ENCODE measurements at places on chromosomes 4 and X. TPM values are rescaled to one million over a fixed set of nuclear protein-coding genes. Genes with fewer than 3 reads are reported as not detected.

Gene KIT
- total RNA-seq: 0.20 TPM

Gene RAI2
- 0.64 TPM for total RNA-seq

Gene MYL5
- 17.1 TPM for total RNA-seq

Gene GATB
- total RNA-seq: 27.0 TPM

DNA sequence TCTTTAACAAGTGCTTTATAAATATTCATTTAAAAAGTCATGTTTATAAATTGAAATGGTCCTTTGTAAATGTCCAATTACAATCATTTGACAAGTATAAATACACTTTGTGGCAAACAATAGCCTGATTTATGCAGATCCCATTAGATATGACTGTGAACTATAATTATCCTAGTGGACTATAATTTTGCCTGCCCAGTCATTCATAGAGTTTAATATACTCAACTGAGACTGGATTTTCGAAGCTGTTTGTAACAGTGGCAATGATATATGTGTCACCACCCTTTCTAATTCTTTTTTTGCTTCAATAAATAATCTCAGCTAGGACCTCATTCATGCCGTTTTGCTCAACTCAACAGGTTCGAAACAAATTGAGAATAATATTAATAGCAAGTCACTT is 732.0 kb downstream of the PCDH18 start:
- H3K27ac ChIP-seq: no peak overlapping the region
- H3K27me3 ChIP-seq: no peaks in the 10 kb centered on the region
- DNase-seq: no peak
- H3K4me3 ChIP-seq: no peak overlapping the region

DNA sequence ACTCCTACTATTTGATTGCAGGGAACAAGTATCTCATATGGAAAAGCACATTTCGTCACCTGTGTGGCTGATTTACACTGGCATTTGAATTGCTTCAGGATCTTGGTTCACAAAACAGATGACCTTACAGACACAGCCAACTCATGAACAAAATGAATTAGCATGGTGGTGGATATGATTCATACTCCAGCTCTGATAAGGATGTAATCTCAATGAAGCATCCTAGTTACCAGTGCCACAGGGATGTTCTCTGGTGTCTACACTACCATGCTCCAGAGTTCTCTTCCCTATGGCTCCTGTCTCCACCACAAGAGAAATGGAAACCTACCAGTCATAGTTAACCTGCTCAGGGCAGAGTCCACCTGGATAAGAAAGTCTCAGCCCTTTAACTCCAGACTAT is 40.7 kb downstream of the TEC start:
- no peak overlapping the region for H3K27ac ChIP-seq
- no peak for DNase-seq
- H3K4me3 ChIP-seq: no peak overlapping the region
- no peaks in the 10 kb centered on the region for H3K36me3 ChIP-seq
- no peaks in the 10 kb centered on the region for H3K27me3 ChIP-seq

DNA sequence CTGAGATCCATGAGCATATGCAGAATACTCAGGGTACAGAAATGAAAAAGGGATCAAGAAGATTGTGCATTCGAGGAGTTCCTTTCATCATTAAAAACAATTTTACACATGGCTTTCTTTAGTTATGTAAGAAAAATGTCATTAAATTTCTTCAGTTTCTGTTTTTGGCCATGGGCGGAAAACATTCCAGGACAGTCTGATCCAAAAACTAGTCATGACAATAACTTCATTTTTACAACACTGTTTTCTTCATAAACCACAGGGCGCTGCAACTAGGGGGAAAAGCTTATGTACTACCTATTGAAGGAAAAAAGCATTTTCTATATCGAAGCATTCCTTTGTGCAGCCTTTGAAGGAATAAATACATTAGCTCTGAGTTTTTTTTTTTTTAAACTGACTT is 28.2 kb downstream of the IL13RA1 start:
- no peaks in the 10 kb centered on the region for H3K27me3 ChIP-seq
- no peak overlapping the region for H3K27ac ChIP-seq
- no peak for DNase-seq
- no peaks in the 10 kb centered on the region for H3K36me3 ChIP-seq
- H3K4me1 ChIP-seq: no peaks in the 10 kb centered on the region

GRCh38 chr4:89301902-89302301 is 5.7 kb downstream of the GPRIN3 start:
- no peak for DNase-seq
- no peak overlapping the region for H3K27ac ChIP-seq
- H3K4me3 ChIP-seq: no peak overlapping the region
- peaks cover 78% of the 10 kb centered on the region for H3K4me1 ChIP-seq

DNA sequence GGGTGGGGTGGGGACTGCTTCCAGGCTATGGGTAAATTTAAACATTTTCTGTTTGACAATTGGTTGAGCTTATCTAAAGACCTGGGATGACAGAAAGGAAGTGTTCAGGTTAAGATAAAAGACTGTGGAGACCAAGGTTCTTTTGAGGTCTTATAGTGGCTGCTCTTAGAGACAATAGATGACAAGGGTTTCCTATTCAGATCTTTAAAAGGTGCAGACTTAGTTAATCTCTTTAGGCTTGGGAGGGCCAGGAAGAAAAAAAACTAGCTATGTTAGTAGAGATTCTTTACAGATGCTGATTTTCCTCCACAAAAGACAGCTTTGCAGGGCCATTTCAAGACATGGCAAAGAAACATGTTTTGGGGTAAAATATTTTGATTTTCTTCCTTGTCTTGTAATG is 972.5 kb downstream of the CCSER1 start:
- H3K4me1 ChIP-seq: no peaks in the 10 kb centered on the region
- no peaks in the 10 kb centered on the region for H3K36me3 ChIP-seq
- H3K27me3 ChIP-seq: no peaks in the 10 kb centered on the region

- H3K27ac ChIP-seq: no peak overlapping the region
- H3K27me3 ChIP-seq: no peaks in the 10 kb centered on the region
- H3K36me3 ChIP-seq: no peaks in the 10 kb centered on the region
- DNase-seq: peak; percentile 46
These were observed 116.7 kb upstream of the TMEM164 start for GRCh38 chrX:109886122-109886761.

DNA sequence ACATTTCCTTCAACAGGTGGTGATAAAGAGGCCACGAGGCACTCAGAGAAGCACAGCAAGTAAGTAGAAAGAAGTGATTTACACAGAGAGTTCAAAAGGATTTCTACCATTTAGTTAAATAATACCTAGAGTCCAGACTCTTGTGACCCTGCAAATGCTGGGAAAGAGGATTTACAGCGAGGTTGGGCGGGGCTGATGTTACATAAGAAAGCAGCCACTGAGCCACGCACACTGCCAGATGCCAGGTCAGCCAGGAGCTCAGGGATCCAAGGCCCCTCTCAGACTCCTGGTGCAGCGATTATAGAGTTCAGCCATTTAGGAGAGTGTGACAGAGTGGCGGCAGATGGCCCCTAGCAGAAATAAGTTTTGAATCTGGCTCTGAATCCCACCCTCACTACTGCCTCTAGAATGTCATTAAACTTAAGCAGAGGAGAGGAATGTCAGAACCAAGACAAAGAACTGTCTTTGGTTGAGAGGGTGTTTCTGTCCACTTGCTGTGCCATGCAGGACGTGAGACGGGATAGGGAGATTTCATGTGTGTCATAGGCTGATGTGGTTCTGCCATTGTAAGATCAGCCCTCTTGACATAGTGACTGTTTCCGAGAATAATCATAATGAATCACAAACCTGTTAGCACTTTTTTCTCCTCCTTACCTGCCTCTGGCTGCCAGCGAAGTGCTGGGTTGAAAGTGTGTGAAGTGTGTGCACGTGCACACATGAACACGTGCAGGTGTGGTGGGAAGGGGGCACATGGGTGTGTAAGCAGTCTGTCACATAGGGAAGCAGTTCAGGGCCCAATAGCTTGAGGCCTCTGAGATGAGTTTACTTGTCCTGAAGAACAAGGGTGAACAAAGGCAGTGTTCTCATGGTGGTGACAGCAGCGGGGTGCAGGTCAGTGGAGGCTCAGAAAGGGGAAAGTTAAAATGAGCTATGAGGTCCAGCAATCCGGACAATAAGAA is 50.1 kb downstream of the MFAP3L start:
- no peaks in the 10 kb centered on the region for H3K4me1 ChIP-seq
- H3K4me3 ChIP-seq: no peak overlapping the region
- H3K36me3 ChIP-seq: no peaks in the 10 kb centered on the region
- no peak for DNase-seq

- H3K36me3 ChIP-seq: no peaks in the 10 kb centered on the region
- no peaks in the 10 kb centered on the region for H3K4me1 ChIP-seq
- no peak for DNase-seq
- H3K27ac ChIP-seq: no peak overlapping the region
- H3K27me3 ChIP-seq: no peaks in the 10 kb centered on the region
These were observed 35.4 kb upstream of the CDKL5 start for GRCh38 chrX:18389966-18390365.

DNA sequence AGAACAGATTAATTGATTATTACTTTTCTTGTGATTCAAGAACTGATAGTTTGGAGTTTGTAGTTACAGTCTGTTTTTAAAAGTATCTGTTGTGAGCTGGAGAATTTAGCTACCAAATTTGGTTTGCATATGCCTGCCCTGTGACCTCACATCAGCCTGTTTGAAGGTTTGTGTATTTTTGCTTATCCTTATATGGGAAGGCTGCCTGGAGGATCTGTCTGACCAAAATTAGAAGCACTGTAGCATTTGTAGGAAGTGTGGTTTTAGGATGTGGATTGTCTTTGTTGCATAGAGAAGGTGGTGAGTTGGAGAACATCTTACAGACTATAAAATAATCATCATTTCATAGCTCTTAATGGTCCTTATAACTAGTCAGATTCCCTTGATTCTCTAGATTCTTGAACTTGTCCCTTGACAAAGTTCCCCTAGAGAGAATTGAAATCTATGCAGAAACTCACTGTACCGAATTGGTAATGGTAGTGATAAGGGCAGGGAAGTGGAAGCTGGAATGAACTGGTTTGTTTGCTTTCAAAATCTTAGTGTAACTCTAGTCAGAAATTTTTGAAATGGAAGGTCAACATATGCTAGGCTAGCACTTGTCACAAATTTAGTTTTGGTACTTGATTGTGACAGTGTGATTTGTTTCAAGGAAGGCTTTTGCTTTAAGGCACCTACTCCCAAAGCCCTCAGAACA is 57.3 kb downstream of the SH3BGRL start:
- H3K36me3 ChIP-seq: no peaks in the 10 kb centered on the region
- no peak for DNase-seq
- H3K4me3 ChIP-seq: no peak overlapping the region
- H3K27ac ChIP-seq: no peak overlapping the region

DNA sequence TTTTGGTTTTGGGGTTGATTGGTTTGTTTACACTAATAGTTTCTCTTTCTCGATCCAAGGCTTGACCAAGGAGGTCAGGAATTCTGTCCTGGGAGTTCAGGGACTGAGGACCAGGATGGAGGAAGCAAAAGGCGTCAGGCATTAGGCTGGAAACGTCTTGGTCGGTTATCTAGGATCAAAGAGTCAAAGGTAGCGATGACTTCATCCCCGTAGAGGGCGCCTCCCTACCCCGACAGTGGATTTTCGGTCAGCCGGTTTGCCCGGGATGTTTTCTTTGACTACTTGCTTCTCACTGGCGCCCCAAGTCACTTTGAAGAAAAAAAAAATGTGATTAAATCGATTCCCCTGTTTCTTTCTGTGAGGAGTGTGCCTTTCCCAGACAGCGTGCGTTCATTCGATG is 980 bp upstream of the FHDC1 start:
- H3K27ac ChIP-seq: no peak overlapping the region
- no peaks in the 10 kb centered on the region for H3K36me3 ChIP-seq
- H3K27me3 ChIP-seq: peaks cover 19% of the 10 kb centered on the region
- H3K4me3 ChIP-seq: no peak overlapping the region
- peaks cover 6% of the 10 kb centered on the region for H3K4me1 ChIP-seq

DNA sequence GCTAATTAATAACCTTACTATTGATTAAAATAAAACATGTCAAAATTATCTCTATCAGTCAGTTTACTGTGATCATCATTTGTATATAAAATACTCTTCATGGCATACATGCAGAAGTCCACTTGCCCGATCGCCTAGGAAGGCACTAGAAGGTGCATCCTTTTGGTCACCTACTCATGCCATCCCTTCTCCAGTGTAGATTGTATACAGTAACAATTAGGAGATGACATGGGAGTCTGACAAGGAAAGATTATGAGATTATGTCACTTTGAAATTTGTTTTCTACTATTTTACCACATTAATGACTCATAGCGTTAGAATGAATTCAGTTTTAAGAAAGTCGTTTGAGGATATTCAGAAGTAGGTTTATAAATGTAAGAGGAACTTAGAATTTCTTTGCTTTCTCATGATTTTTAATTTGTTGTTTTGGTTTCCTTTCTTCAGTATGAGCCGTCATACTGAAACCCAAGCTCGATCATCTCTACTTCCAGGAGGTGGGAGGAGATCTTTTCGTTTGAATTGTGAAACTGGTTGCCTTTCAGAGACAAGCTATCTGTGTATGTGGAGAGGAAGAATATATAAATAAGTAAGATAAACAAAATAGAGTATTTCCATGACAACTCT is 51.1 kb upstream of the UNC5C start:
- no peak overlapping the region for H3K4me3 ChIP-seq
- H3K27ac ChIP-seq: no peak overlapping the region
- H3K36me3 ChIP-seq: no peaks in the 10 kb centered on the region

DNA sequence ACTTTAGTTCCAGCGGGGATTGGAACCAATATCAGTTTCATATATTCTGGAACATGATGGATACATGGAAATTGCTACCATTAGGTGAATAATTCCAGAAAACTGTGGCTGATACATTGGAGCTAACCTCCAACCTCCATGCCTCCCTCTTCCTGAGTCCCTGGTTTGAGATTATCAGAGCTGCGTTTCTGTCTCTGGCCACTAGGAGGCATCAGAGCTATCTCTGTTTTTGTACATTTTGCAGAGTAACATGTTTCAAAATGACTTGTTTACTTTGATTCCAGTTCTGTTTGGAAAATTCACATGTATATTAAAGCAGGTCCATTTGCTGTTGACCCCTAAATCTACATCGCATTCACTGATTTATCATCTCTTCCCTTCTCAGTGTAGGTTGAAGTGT is 2.4 kb upstream of the RAB40AL start:
- H3K4me3 ChIP-seq: no peak overlapping the region
- no peak for DNase-seq
- no peaks in the 10 kb centered on the region for H3K4me1 ChIP-seq
- H3K27me3 ChIP-seq: no peaks in the 10 kb centered on the region
- no peaks in the 10 kb centered on the region for H3K36me3 ChIP-seq

DNA sequence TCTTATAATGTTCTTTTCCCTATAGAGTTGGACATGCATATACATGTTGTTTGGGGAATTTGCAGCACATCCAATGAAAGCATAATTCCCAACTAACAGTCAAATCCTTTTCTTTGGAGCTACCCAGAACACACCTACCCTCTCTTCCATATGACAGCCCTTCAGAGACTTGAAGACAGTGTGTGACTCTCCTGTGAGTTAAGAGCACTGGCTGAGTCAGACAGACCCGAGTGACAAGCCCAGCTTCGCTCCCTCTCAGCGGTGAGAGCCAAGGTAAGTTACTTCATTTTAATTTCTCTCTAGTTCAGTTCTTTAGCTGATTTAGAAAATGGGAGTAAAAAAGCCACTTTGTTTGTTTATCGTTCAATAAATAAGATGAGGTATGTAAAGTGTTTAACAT is 86.3 kb downstream of the RTL9 start:
- DNase-seq: no peak
- H3K36me3 ChIP-seq: no peaks in the 10 kb centered on the region
- no peaks in the 10 kb centered on the region for H3K27me3 ChIP-seq
- H3K27ac ChIP-seq: no peak overlapping the region

GRCh38 chr4:168621806-168622589 is 125.1 kb downstream of the PALLD start:
- no peak overlapping the region for H3K4me3 ChIP-seq
- no peaks in the 10 kb centered on the region for H3K36me3 ChIP-seq
- no peaks in the 10 kb centered on the region for H3K27me3 ChIP-seq
- DNase-seq: no peak
- H3K4me1 ChIP-seq: no peaks in the 10 kb centered on the region
- no peak overlapping the region for H3K27ac ChIP-seq
